ENCODE measurements at places on chromosomes 4 and X.

DNA sequence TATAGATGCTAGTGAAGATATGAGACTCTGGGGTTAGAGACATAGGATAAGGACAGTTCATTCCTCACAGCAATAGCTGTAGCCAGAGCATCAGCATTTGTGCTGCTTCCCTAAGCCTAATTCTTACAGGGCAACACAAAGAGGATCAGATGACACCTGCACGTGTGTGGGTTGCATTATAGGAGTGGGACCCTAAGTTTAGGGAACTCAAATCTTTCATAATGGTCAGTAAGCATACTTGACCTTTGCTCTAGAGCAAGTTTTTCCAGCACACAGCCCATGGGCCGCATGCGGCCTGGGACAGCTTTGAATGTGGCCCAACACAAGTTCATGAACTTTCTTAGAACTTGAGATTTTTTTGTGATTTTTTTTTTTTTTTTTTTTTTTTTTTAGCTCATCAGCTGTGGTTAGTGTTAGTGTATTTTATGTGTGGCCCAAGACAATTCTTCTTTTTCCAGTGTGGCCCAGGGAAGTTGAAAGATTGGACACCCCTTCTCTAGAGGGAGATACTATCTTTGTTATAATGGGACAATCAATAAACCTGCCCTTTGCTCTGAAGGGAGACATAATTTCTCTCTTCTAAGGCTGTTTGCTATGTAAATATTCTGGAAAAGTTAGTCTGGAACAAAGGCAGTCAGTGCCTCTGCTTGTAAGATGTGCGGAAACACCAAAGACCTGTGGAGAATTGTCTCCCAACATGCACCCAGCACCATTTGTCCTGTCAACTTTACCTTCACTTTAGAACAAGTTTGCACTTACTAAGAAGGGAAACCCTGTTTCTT is 650.2 kb downstream of the ZNF674 start:
- DNase-seq: no peak

GRCh38 chrX:69127466-69127865 is 37.8 kb downstream of the PJA1 start:
- no peak for DNase-seq

GRCh38 chr4:158051401-158052235 is 121.2 kb downstream of the GASK1B start:
- no peak for DNase-seq

- DNase-seq: no peak
Observed at GRCh38 chr4:154722262-154722661, 21.5 kb upstream of the LRAT start.

DNA sequence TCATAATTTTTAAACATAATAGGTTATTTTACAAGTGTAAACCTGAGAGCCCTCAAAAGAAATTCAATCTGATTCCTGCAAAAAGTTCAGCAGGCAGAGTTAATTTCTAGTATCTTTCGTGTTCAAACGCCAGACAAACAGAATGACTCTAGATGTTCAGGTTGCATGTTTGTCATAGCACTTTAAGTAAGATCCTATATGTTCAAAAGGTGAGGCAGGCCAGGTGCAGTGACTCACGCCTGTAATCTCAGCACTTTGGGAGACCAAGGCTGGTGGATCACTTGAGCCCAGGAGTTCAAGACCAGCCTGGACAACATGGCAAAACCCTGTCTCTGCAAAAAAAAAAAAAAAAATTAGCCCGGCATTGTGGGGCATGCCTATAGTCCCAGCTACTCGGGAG is 1.1 kb upstream of the RASSF6 start:
- DNase-seq: no peak

GRCh38 chrX:149120459-149120858 is 384.6 kb downstream of the IDS start:
- DNase-seq: no peak

- DNase-seq: no peak
Observed at GRCh38 chr4:163941221-163941905, 446.9 kb downstream of the TMA16 start.

- DNase-seq: no peak
Observed at GRCh38 chr4:15139599-15139998, 137.3 kb downstream of the CPEB2 start.

DNA sequence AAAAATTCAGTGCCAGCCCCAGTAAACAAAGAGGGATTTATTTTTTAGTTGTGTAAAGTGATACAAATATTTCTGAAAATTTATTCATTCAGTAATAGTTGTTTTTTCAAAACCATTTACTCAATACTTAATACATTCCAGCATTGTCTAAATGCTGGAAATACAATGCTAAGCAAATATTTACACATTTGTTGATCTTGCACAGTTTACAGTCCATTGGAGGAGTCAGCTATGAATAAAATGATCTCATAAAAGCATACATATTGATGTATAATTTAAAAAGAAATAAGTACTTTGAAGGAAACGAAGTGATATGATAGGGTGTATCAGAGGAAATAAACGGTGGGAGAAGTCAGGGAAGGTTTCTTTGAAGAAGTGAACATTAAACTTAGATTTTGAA is 1942.1 kb upstream of the ADGRL3 start:
- no peak for DNase-seq

DNA sequence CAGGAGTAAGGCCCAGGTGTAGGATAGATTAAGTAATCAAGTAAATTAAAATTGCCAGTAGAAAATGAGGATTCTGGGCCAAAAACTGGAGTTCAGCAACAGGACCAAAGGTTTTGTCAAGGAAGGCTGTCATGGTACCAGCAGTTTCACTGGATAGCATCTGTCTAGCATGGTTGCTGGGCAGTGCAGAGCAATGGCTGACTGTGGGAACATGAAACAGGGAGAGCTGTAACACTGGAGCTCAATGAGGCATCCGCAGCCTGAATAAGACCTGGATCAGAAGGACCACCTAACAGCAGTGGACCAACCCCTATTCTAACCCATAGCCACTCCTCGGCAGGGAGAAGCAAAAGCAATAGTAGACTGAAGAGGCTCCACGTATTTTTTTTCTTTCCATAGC is 132.4 kb downstream of the ATOH1 start:
- DNase-seq: no peak

All from Panc1 (cell line).